ENCODE measurements at places on chromosomes 1 and 21. TPM values are rescaled to one million over a fixed set of nuclear protein-coding genes. Genes with fewer than 3 reads are reported as not detected.

ZYG11B gene
- total RNA-seq, result 34.7 TPM

SORT1 gene
- 21.3 TPM for total RNA-seq

UBE2U gene
- not detected for total RNA-seq

OR2T33 gene
- total RNA-seq, result not detected

APOBEC4 gene
- 0.06 TPM for total RNA-seq

PLA2G4A gene
- 130 TPM for total RNA-seq

CLCA2 gene
- total RNA-seq, result 0.26 TPM

TCP10L gene
- 0.25 TPM for total RNA-seq

LIPI gene
- total RNA-seq, result not detected

ADGRL2 gene
- 95.4 TPM for total RNA-seq

MRAP gene
- not detected for total RNA-seq
